ENCODE measurements at places on chromosomes 13 and 19.

- DNase-seq, result no peak
Measured at GRCh38 chr19:35609851-35610353, 2.6 kb upstream of the HAUS5 start.

DNA sequence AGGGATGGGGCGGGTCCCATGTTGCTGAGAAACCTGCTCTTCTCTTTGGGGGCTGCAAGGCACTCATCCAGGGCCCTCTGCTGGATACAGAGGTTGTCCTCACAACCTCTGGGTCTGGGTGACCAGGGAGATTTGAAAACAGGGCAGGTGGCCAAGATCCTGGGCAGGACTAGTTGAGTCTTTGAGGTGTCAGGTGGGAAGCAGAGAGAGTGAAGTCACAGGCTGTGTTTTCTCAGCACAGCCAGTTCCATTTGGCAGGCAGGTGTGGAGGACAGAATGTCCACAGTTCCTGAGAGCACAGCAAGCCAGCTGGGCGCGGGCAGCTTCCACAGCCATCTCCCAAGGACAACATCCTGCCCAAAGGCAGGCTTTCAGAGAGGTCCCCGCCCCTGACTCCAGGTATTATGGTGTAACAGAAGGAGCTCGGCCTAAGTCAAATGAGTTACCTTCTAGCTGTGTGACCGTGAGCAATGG is 118.8 kb downstream of the NUFIP1 start:
- no peak for DNase-seq

GRCh38 chr19:35033067-35034004 is 3.1 kb downstream of the SCN1B start:
- DNase-seq, result no peak

- DNase-seq, result no peak
Measured at GRCh38 chr13:110311443-110312338, 4.6 kb downstream of the COL4A2 start.

DNA sequence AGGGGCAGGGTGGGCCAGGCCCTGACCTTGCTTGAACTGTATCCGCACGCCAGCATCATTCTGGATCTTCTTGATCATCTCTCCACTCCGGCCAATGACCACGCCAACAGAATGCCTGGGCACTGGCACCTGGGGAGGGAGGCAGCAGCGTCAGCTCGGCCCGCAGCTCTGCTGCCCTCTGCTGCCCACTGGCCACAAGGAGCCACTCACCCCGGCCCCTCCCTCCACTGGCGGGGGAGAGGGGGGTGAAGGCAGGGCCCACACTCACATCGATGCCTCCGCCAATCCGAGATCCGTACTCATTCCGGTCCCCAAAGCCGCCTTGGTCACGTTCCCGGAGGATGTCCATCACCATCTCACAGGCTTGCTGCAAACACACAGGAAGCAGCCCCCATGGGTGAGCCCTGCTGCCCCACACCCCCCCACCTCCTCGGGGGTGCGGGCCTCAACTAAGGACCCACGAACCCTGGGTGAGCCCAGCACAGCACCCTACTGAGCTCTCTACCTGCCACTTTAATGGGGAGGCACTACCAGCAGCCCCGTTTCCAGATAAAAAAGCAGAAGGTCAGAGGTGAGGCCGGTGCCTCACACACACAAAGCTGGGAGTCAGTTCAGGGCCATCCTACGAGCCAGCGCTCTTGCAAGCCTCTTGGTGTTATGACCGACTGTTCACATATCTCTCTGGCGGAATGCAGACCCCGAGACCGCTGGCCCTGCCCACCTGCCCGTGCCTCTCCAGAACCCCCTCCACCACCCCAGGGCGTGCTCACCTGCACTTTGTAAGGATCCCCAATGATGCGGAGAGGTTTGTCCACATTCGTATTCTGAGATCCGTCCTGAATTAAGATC is 6.7 kb downstream of the KHSRP start:
- no peak for DNase-seq

Data from bronchial epithelial cell (primary cell).